ENCODE measurements at places on chromosomes 16 and 17.

GRCh38 chr17:2025220-2025621 lies at the start of gene RTN4RL1:
RTN4RL1 (minus strand) TSS chr17:2025334; CDS start chr17:2024865, 469 bp downstream.
- DNase-seq: no peak

DNA sequence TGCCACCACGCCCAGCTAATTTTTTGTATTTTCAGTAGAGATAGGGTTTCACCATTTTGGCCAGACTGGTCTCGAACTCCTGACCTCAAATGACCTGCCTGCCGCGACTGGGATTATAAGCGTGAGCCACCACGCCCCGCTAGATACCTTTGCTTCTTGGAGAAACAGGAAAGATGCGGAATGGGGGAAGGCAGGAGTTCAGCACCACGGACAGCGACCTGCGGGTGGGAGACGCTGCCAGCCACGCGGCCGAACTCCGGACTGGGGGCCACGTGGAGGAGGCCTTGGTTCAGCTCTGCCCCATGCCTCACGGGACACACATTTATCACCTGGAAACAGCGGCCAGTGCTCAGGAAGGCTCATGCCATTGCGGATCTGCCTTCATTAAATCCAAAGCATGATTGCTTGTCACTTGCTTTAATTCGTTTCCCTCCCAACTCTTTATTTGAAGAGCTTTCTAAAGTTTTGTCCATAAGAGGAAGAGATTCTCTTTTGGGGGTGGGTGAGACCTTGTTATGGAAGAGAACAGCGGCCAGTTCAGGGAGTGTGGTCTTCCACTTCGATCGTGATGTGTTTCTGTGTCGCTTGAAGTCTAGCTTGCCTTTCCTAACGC lies 219.9 kb downstream of the ENGASE start:
- no peak for DNase-seq

- no peak for DNase-seq
Measured at GRCh38 chr16:68460067-68460466, 11.8 kb upstream of the SMPD3 start.

- DNase-seq: no peak
Measured at GRCh38 chr17:1511290-1511689, 5.1 kb downstream of the INPP5K start.

GRCh38 chr17:35359398-35359797 lies 14.0 kb downstream of the SLFN11 start:
- no peak for DNase-seq

GRCh38 chr17:334974-335481 lies 17.6 kb downstream of the RPH3AL start:
- DNase-seq: no peak
